ENCODE measurements at places on chromosomes 12 and 14. TPM values are rescaled to one million over a fixed set of nuclear protein-coding genes. Genes with fewer than 3 reads are reported as not detected.

The LRRK2 gene
- total RNA-seq, result 3.4 TPM

The HOXC5 gene
- total RNA-seq, result 1.6 TPM

The SLC25A47 gene
- total RNA-seq, result not detected

The PZP gene
- not detected for total RNA-seq

The ZFYVE26 gene
- 21.9 TPM for total RNA-seq

The STAB2 gene
- total RNA-seq, result not detected
